ENCODE measurements at places on chromosomes 7 and 10.
A peak's percentile ranks its signal among the peaks of the same experiment; 100 is the strongest.

DNA sequence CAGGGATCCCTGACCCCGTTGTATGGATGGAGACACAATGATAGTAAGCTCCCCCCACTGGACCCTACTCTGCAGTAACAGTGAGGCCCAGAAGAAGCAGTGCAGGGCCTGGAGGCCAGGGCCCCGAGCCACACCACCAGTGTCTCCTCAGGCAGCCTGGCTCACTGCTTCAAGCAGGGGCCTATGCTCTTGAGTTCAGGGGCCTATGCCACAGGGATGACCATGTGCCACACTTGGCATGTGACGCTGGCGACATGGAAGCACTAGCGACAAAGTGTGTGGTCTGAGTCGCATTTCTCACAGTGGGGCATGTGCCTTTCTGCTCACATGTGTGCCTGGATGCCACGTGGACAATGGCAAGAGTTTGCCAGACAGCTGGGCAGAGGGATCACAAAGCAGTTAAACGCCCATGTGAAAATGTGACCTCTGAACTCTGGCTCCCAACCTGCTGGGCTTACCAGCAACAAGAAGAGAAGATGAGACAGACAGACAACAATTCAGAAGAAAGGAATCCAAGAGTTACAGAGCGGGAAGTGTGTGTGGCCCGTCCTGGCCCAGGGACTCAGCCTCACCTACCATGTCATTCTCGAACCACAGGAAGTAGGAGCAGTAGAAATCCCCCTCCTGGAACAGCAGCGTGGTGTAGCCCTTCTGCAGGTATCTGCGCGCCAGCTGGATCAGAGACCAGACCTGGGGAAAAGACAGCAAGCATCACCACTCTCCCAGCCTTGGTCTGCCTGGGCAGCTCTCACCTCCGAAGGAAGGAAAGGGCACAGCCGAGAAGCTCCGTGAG lies 4.7 kb upstream of the PYROXD2 start:
- DNase-seq = no peak

DNA sequence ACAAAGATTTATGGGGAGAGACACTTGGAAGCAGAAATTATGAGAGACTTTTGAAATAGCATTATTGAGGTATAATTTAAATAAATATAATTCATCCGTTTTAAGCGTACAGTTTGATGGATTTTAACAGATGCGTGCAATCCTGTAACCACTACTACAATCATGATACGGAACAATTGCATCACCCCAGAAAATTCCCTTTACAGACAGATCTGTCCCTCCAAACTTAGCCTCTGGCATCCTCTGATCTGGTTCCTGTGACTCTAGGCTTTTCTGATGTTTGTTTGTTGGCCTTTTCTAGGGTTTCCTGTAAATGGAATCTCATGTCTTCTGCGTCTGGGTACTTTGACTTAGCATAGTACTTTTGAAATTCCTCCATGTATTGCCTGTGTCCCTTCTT lies 15.5 kb downstream of the UBN2 start:
- DNase-seq = no peak

GRCh38 chr10:30589441-30589840 lies 40.1 kb downstream of the LYZL2 start:
- DNase-seq = no peak

DNA sequence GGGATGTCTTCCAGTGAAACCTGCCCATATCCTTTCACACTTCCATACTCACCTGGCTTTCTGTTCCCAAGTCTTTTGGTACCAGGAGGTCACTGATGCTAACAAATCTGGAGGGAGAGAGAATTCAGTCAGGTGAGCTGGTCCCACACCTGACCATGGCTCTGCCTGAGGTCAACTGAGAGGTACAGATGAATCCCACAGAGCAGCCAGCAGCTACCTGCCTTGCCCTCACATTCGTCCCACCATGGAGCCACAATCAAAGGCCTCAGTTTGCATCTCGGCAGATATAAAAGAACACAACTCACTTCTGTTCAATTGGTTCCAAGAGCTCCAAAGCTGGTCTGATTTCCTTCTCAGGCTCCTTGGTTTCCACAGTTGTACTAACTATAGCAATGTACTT lies 47.0 kb downstream of the GDI2 start:
- DNase-seq = no peak

DNA sequence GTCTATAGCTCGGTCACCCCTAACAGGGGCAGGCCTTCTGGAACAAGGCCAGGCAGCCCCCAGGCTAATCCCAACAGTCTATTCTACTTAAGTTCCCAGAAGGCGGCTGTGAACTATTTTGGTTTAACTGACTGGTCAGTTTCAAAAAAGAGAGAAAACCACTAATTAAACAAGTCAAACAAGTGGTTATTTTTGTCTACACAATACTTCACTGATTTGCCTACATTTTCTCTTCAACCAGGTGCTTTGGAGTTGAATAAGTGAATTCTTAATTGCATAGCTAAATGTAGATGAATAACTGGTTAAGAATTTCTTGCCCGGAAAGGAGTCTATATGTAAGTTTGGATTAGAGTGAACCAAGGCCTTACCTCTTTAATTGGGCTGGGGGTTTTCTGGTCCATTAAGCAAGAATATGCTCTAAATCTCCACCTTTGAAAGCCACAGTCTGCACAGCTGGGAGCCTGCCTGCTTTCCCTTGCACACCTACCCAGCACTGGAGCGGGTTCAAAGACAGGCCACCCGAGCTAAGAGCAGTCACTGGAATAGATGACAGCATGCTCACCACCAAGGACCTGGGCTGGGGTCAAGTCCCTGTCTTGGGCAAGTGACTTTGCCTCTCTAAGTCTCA lies 70.4 kb downstream of the TBXAS1 start:
- DNase-seq = no peak

GRCh38 chr10:1569208-1569607 lies 168.1 kb downstream of the ADARB2 start:
- no peak for DNase-seq

DNA sequence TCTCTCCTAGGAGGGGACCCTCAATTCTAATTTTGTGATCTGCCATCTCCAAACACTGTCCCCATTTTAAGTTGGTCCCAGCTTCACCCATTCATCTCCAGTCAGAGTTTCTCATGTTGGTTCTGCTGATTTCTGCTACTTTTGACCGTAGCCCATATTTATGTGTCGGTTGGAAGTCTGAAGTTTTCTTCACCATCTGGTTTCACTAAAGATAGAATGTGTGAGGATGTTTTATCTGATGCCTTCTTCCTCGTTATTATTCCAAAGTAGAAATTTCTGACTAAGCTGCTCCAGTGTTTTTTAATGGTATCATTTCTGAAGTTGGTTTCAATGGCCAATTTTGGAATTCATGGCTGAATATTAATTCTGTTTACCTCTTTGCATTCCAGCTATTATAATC lies 21.3 kb upstream of the IFIT2 start:
- DNase-seq = no peak

GRCh38 chr10:14555807-14556206 lies 218.9 kb downstream of the FAM107B start:
- DNase-seq = no peak

- DNase-seq = no peak
These were observed 102.4 kb downstream of the SEMA3A start for GRCh38 chr7:84092207-84092606.

DNA sequence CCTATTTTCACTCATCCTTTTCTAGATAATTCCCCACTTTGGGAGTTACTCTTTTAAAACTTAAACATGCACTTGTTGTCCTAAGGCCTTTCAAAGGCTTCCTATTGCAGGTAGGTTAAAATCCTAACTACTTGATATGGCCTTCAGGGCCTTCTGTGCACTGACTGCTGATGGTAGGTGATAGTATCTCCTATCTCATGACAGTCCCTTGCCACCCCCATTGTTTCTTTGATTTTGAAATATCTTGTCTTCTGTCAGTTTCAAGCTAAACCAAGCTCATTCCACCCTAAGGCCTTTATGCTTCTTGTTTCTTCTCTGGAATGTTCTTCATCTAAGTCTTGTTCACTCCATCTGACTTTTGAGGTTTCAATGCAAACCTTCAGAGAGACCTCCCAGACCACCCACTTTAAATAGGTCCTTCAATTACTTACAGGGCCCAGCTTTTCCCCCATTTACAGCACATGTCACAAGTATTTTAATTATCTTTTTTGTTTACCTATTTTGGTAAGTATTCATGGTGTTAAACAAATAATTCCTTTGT lies 2.4 kb upstream of the MTPN start:
- DNase-seq = no peak

GRCh38 chr10:5666008-5666840 lies at the start of gene ASB13:
TSS of gene ASB13 (minus strand) at chr10:5666595. CDS start at chr10:5666551, 44 bp downstream.
- peak; percentile 15 for DNase-seq

DNA sequence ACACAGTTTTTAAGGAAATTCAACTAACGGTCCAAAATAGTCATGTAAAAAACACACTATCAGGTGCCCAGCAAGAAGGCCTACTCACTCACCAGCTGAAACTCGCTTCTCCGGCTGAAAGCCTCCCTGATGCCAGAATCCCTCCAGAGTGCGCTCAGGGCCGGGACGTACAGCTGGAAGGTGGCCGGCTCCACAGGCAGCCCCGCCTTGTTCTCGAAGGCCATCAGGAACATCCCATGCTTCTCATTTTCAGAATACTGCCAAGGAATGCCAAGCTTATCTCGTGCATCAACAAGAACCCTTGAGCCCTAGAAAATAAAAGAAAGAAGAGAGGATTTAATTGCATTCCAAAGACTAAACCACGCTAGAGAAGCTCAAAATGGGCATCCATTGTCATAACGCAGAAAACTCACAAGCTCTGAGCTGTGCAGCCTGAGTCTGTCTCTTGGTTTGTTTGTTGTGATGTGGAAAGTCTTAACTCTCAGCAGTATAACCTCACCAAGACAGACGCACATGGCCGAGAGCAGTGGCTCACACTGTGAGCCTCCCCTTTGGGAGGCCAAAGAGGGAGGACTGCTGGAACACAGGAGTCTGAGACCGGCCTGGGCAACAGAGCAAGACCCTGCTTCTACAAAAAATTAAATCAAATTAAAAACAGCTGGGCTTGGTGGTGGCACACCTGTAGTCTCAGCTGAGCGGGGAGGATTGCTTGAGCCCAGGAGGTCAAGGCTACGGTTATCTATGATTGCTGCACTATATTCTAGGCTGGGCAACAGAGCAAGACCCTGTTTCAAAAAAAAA lies 49.1 kb downstream of the GNA12 start:
- no peak for DNase-seq

GRCh38 chr10:18583575-18584270 lies 67.7 kb downstream of the NSUN6 start:
- no peak for DNase-seq

DNA sequence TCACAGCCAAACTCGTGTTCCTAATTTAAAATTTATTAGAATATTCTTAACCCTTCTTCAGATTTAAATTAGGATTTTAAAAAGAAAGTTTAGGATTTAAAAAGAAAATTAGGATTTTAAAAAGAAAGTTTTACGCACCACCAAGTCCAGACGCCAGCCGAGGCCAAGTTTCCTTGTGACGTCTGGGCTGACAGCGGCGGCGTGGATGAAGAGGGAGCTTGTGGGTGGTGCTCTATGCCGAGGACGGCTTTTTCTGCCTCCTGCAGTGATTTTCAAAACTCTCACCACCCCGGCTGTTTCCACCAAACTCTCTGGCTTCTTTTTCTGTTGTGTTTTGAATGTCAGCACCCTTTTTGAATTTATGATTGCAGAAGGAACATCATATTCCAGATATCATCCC lies 252.9 kb downstream of the DNAJB6 start:
- no peak for DNase-seq

GRCh38 chr10:126373147-126373546 lies 15.1 kb downstream of the ADAM12 start:
- DNase-seq = no peak

DNA sequence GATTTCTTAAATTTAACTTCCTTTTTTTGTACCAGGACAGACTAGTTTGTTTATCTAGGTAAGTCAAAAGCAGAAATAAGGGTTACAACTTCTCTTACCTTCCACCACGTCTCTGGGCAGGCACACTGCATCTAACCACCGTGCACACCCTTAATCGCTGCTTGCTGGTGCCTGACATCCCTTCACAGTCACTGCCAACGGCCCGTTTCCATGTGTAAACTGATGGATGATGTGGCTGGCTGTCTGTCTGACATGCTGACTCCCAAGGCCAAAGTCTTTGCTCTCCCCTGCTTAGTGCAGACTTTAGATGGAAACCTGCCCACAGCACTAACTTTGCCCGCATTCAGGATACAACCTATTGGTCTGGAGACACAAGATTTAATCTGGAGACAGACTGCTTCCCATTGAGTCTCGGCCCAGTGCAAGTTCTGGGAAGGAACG lies 1.1 kb downstream of the TMEM273 start:
- DNase-seq = no peak

- DNase-seq = no peak
These were observed 76.1 kb downstream of the PRKAG2 start for GRCh38 chr7:151800861-151801260.

DNA sequence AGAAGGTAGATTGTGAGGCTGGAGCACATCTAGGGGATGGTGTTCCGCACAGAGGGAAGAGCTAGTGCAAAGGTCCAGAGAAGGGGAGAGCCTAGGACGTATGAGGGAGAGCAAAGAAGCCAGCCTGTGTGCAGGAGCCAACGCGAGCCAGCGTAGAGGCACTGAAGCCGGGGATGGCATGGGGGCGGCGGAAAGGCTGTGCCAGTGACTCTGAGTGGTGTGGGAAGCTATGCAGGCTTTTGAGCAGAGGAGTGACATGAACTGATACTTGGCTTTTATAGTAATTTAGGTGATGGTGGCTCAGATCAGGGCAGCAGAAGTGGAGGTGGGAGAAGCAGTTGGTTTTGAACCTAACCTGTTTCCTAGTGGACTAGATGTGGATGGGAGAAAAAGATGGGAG lies 65.8 kb downstream of the ATXN7L1 start:
- no peak for DNase-seq

GRCh38 chr7:139358541-139359365 lies 941 bp upstream of the LUC7L2 start:
- DNase-seq = no peak

GRCh38 chr10:110326351-110327032 lies 21.8 kb upstream of the SMNDC1 start:
- no peak for DNase-seq

DNA sequence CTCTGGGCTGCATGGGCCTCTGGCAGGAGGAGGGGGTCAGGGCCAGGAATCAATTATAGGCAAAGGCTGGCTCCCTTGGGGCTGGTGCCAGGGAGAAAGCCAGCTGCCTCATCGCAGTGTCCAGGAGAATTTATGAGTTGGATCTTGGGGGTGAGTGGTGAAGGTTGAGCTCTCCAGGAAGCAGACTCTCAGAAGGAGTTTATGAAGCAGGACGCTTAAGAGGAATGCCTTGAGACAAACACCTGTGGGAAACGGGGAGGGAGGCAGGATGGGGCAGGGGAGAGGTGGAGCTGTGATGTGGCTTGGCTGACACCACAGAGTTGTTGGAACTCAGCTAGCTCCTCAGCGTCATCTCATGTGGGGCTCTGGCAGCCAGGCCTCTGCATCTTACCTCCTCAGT lies 428.5 kb downstream of the RPS24 start:
- no peak for DNase-seq

- DNase-seq = no peak
These were observed 1.6 kb downstream of the CAPZA2 start for GRCh38 chr7:116863936-116864500.

Data from activated T-helper 1 cell treated with anti-CD3 and anti-CD28 coated beads, Interleukin-2, amount 50 U/mL, for 16 hours (primary cell).